Right ventricle myocardium inferior (tissue), 1 donor: ENCODE measurements at places on chromosomes 11 and 22. TPM values are rescaled to one million over a fixed set of nuclear protein-coding genes. Genes with fewer than 3 reads are reported as not detected.

DNA sequence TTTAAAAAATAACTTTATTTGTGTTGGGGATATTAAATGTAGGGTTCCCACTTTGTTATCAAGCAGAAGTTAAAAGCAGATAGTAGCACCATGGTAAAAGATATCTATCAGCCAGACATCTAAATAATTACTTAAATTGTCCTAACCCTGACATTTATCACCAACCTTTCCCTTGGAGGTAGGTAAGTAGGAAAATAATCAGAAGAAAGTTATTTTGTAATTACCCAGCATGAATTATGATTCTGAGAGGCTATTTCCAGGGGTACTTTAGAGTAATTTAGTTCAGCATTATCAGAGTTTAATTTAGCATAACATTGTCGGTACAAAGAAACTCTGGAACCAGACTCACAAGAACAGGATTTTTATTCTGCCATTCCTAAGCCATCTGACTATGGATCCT lies 23.2 kb upstream of the LRRC55 start:
- no peak for DNase-seq

DNA sequence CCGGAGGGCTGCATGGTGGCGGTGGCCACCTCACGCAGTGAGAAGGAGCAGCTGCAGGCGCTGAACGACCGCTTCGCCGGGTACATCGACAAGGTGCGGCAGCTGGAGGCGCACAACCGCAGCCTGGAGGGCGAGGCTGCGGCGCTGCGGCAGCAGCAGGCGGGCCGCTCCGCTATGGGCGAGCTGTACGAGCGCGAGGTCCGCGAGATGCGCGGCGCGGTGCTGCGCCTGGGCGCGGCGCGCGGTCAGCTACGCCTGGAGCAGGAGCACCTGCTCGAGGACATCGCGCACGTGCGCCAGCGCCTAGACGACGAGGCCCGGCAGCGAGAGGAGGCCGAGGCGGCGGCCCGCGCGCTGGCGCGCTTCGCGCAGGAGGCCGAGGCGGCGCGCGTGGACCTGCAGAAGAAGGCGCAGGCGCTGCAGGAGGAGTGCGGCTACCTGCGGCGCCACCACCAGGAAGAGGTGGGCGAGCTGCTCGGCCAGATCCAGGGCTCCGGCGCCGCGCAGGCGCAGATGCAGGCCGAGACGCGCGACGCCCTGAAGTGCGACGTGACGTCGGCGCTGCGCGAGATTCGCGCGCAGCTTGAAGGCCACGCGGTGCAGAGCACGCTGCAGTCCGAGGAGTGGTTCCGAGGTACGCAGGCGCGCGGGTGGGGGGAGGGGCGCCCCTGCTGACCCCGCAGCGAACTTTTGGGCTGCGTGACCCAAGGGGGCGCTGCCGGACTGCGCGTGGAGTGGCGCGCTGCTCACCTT lies 670 bp downstream of the NEFH start:
- no peak for DNase-seq

DNA sequence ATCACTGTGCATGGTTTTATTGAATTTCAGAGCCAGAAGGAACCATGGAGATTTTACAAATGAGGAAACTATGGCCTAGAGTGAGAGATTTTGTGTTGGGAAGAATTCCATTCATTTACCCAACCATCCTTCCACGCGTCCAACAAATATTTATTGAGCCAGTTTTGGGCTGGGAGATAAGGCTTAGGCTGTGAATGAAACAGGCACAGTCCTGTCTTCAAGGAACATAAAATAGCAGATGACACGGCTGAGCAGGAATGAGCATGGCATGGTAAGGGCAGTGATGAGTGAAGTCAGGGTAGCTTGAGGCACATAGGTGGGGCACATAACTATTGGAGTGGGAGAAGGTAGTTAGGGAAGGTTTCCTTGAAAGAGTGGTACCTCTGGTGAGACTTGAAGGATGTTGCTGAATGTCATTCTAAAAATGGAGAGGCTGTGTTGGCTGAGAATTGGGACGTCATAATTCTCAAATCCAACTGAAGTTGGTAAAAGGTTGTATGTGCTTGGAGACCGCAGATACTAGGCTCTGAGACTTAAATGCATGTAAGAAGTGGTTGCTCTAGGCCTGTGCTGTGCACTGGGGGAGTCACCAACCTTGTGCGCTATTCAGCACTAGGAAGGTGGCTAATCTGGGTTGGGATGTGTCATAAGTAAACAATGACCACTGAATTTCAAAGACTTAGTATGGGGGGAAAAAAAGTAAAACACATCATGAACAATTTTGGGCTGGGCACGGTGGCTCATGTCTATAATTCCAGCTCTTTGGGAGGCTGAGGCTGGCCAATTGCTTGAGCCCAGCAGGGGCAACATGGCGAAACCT lies 51.9 kb downstream of the TEAD1 start:
- no peak for DNase-seq

- no peak for DNase-seq
Observed at GRCh38 chr11:61106894-61107470, 4.7 kb downstream of the CD5 start.

GRCh38 chr11:66289548-66290329 lies 796 bp upstream of the YIF1A start:
- DNase-seq, result peak; percentile 86

GRCh38 chr11:27216270-27217149 lies 146.5 kb downstream of the CCDC34 start:
- peak; percentile 85 for DNase-seq

DNA sequence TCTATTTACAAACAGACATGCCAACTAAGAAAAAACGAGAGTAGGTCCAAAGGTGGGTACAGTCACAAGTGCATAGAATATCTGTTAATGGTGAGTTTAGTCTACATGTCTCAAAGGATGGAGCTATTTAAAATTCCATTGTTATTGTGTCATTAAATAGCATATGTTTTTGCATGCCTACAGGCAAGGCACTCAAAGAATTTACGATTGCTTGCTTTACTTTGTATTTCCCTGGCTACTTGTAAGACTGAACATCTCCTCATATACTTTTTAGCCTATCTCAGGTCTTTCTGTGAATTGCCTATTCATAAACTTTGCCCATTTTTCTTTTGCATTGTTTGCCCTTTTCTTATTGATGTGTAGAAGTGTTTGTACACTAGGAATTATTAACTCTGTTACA lies 39.7 kb downstream of the DEUP1 start:
- no peak for DNase-seq

- no peak for DNase-seq
Observed at GRCh38 chr11:65781962-65782815, 1.4 kb upstream of the AP5B1 start.

- no peak for DNase-seq
Observed at GRCh38 chr11:93623179-93623578, 38.3 kb upstream of the CEP295 start.

DNA sequence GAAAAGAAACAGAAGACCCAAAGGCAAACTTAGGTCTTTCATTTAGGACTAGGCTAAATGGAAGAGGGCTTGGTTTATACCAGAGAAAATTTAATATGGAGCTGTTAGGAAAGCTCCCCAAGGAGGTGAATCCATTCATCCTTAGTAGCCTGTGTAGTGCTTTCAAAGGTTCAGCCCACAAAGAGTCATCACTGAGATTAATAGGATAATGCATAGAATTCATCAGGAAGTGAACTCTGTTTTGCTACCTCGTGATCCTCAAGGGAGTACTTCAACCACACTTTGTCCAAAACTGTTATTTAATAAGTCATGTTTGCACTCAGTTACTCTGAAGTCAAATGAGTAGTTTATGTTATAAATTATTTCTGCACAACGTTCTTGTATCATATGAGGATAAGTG lies 43.3 kb upstream of the MMP7 start:
- DNase-seq, result no peak

DNA sequence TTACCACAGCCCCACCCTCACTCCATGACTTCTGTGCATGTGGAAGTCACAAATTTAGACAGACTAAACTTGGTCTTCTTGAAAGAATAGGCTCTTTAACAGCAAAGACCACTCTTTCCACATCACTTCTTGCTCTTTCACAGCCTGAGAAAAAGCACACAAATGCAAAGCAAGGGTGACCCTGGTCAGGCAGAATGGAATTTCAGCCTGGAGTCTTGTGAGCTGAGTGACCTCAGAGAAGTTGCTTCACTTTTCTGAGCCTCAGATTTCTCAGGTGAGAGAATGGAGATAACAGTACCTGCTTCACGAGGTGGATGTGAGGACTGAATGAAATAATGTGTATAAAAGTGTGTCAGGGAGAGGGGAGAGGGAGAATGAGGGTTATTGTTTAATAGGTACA lies 26.8 kb upstream of the LIPT2 start:
- DNase-seq, result no peak

DNA sequence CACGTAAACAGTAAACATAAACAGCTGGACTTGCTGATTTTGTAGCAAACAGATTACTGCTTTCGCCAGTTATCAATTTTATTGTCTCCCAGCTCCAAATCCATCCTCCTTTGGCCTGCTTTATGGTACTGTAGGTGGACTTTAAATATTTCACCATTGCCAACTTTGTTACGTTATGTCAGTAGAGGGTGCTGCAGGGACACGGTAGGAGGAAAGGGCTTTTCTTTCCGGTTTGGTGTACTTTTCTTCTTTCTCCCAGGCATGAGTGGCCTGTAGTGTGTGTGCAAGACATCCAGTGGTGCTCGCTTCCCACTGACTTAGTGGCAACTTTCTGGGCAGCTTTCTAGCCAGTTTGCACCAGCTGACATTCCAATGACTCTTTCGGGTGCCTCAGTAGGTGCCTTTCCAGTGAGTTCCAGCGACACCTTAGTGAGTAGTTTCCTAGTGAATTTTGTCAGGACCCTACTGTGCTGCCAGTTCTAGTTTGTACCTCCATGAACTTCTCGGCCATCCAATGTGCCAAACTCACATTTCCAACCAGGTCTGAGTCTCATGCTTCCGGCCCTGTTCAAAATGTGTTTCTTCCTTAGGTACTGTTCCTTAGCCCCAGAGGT lies 267.6 kb upstream of the TENM4 start:
- no peak for DNase-seq

- DNase-seq, result no peak
Observed at GRCh38 chr11:963852-964251, 38.2 kb downstream of the AP2A2 start.

GRCh38 chr22:42623301-42623751 lies 8.6 kb upstream of the POLDIP3 start:
- DNase-seq, result peak; percentile 56

GRCh38 chr11:17897495-17897894 lies 115.4 kb downstream of the SERGEF start:
- DNase-seq, result no peak

DNA sequence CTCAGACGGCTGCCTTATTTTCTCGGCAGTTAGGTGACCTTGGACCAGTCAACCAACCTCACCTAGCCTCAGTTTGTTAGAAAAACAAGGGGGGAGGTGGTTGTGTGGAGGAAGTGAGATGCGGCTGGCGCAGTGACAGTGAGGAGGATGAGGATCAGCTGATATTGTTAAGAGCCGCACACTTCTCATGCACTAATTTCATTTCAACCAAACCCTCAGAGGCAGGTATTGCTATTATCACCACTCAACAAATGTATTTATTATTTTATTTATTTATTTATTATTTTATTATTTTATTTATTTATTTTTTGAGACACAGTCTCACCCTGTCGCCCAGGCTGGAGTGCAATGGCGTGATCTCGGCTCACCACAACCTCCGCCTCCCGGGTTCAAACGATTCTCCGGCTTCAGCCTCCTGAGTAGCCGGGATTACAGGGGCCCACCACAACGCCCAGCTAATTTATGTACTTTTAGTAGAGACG lies 2.1 kb downstream of the LGALS1 start:
- DNase-seq, result no peak

- DNase-seq, result no peak
Observed at GRCh38 chr11:125346179-125346530, 149.9 kb downstream of the FEZ1 start.

DNA sequence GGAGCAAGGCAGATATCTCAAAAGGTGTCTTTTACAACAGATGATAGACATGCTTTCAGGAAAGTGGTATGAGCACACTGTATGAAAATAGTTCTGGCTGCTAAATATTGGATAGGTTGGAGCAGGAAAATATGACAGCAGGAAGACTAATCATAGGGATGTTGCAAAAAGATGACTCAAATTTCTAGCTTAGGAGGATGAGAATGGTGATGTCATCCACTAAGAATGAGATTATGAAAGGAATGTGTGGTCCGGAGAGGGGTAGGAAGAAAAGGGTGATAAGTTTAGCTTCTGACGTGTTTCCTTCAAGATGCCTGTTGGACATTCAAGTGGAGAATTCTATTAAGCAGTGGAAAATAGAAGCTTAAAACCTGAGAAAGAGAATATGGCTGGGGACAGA lies 46.4 kb downstream of the RCN1 start:
- no peak for DNase-seq

- no peak for DNase-seq
Observed at GRCh38 chr11:68143310-68143689, 22.1 kb upstream of the CHKA start.

DNA sequence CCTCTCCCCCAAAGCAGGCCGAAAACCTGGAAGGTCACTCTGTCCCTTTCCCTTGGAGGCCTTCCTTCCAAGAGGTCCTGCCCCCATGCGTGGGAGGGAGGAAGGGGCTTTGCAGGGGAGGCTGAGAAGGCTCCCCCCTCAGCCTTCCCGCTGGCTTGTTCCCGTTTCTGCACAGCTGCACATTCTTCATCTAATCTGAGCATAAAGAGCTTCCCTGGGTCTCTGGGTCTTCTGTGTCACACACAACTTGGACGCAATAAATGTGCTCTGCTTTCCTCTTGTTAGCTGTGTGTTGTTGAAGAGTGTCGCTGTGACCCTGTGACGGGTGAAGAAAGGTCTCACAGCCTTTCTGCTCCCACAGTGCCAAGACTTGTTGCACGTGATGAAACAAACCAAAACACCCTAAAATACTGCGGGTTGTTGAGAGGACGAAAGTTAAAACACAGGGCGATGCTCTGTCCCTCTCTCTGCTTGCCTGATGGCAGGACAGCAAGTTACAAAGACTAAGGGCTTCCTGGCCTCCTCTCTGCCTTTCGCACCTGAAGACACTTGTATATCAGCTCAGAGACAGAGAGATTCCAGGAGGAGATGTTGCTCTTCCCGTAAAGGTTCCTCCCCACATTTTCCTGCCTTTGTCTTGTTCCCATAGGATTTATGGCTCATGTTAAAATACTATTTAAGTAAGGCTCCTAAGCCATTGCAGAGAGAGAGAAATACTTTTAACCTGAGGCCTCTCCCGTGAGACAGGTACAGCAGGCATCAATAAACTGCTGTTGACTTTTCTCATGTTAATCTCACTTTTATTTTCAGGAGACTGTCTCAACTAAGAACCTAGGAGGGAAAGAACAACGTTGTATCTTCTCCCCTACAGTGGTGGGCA lies 15.4 kb upstream of the IFITM3 start:
- peak; percentile 72 for DNase-seq

- DNase-seq, result no peak
Observed at GRCh38 chr11:10885703-10886363, 28.0 kb upstream of the ZBED5 start.

The CD6 gene
- 0.22 TPM for total RNA-seq

The OR4D5 gene
- not detected for total RNA-seq

The KCNJ11 gene
- 23.5 TPM for total RNA-seq

The GGT1 gene
- total RNA-seq, result 2.3 TPM

The RAG2 gene
- total RNA-seq, result not detected

The TMEM132A gene
- total RNA-seq, result 6.3 TPM

The P2RY6 gene
- 2.8 TPM for total RNA-seq

The TTC28 gene
- 10.4 TPM for total RNA-seq
